HuH-7.5 (cell line): ENCODE measurements at places on chromosomes 4 and X.

DNA sequence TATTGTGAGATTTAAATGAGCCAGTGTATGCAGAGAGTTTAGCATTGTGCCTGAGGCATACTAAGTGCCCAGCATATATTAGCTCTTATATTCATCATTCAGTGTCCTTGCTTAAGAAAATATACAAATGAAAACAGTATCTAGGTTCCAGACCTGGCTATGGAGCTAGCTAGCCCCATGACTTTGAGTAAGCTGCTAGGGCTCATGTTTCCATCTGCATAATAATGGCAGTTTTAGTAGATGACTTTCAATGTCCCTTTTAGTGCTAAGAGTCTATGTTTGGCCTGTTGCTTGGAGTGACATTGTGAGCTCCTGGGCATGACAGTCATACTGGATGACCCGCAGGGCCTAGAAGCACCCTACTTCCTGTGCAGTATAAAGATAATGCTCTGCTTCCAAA lies 435.3 kb downstream of the ZIC3 start:
- no peak for DNase-seq

DNA sequence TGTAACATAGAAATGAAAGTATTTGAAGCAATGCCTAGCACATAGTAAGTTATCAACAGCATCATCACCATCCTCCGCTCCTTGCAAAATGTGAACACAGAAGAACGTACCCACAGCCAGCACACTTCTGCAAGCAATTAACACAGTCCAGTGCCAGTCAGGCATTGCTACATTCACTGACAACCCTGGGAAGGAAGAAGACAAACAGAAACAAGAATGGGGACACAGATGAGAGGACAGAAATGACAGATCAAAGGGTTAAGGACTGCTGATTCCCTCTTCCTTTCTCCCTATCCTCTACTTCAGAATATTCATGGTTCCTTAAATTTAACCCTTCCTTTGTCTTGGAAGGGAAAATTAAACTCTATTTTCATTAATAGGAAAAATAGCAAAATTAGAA lies 53.1 kb downstream of the CHM start:
- DNase-seq = no peak

- no peak for DNase-seq
Observed at GRCh38 chr4:2829933-2830451, 13.7 kb upstream of the ADD1 start.

- DNase-seq = no peak
Observed at GRCh38 chr4:42278709-42279324, 118.5 kb upstream of the SHISA3 start.

GRCh38 chrX:77731821-77732419 lies 54.1 kb downstream of the ATRX start:
- no peak for DNase-seq

GRCh38 chr4:76784237-76784636 lies 113.7 kb downstream of the SOWAHB start:
- DNase-seq = no peak

DNA sequence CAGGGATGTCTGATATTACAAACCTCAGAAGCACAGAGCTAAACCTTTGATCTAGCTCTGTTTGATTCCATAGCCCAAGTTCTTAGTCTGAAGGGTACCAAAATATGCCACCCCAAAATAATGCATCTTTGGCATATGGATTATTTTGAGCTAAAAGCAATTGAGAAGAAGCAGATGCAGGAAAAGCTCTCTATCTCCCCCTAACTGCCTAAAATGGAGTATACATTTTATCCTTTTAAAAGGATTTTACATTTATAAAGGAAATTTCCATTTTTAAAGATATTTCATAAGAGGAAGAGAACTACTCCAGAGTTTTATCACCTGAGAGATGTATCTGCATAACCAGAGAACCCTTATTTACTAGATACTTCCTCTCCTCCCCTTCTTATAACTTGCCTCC lies 158.7 kb downstream of the ZNF674 start:
- no peak for DNase-seq

DNA sequence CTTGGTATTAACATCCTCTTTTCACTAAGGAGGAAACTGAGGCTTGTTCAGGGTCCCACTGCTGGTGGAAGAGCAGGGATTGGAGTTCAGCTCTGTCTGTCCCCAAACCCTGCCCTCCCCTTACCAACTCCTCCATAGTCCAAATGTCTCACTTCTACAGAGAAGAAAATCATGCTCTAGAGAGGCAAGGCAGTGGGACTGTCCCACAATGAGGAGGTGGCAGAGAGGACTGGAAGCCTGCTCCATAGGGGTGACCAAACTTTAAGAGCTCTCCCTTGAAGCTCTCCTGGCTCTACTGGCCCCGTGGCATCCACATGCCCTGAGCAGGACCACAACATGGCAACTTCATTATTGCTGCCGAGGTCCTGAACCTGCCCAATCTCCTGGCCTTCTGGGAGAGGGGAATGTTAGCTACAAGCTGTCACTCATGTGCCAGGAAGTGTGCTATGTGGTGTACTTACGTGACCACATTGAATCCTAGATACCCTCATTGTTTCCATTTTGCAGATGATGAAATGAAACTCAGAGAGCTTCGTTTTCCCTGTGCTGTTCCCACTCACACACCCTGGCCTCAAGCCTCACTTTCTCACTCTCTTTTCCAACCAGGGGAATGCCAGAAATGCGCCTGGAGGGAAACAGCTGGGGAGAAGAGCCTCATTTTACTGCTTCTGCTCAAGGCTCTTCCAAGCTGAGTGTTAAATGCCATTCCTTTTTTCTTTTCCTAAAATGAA lies 71.5 kb downstream of the ANAPC4 start:
- DNase-seq = no peak

GRCh38 chr4:111923786-111924185 lies 221.5 kb upstream of the FAM241A start:
- DNase-seq = no peak

- DNase-seq = no peak
Observed at GRCh38 chr4:45925809-45926208, 198.0 kb downstream of the GABRG1 start.

GRCh38 chrX:104112326-104112951 lies at the start of gene ZCCHC18:
TSS of gene ZCCHC18 (plus strand) at chrX:104112523. CDS start at chrX:104114112, 1,589 bp downstream.
- DNase-seq = peak; percentile 23

DNA sequence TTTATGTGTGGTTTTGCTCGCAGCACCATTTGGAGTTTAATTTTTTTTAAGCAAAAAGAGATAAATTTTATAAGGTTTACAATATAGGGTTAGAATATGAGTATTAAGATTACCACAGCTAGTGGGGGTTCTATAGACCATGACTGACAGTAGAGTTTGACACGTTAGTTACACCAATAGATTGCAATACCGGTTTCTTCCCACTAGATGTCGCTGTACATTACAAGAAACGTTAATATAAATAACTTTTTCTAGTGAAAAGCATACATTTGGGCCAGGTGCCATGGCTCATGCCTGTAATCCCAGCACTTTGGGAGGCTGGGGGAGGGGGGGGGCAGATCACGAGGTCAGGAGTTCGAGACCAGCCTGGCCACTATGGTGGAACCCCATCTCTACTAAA lies 433.6 kb downstream of the MAGEB5 start:
- DNase-seq = no peak

DNA sequence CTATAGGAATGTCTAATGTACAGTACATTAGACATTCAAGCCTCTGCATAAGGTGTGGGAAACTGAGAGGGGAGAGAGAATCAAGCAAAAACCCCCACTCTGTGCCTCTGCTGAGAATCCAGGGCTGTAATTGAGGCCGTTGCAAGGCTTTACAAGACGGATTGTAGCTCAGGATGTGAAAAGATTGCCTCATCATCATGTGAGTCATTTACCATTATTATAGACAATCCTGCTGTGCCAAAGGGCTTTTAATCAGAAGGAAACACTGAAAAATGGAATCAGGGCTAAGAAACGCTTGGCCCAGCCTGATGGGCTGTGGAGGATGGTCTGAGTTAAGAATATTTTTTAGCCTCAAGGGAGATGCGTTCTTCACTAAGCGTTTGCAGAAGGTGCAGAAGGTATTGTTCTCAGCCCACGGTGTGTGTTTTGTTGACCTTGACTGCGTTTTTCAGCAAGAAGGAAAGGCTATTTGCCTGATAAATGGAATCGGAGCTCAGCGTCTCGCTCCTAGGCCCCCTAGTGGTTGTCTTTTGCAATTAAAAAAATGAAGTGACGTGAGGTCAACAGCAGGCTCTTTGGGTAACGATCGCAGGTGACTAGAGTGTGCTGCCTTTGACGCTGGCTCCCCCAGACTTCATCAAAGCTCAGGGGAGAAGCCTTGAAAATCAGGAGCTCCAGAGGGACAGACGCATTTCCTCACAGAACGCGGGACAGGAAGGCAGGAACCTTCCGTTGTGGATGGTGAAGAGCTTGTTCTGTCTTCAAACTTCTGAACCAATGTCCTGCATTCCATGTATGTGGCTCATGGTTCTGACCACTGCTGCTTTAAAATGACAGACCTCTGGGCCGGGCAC lies 18.1 kb upstream of the CHRNA9 start:
- DNase-seq = peak; percentile 19

DNA sequence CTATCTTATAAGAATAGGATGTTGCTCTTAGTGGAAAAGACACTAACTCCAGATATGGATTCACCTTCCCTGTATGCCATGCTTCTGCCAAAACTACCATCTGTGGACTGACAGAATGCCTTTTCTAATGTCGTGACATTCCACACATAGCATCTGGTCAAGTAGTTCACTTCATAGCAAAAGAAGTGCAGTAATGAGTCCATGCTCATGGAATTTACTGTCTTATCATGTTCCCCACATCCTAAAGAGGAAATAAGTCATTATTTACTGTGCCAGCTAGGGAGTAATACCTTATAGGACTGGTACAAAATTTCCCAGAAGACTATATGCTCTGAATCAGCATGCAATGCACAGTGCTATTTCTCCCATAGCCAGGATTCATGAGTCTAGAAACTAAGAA lies 562.4 kb downstream of the TLL1 start:
- DNase-seq = no peak

GRCh38 chr4:175369087-175369486 lies 443.0 kb downstream of the GPM6A start:
- DNase-seq = no peak

- no peak for DNase-seq
Observed at GRCh38 chr4:6307891-6308290, 38.2 kb downstream of the WFS1 start.

DNA sequence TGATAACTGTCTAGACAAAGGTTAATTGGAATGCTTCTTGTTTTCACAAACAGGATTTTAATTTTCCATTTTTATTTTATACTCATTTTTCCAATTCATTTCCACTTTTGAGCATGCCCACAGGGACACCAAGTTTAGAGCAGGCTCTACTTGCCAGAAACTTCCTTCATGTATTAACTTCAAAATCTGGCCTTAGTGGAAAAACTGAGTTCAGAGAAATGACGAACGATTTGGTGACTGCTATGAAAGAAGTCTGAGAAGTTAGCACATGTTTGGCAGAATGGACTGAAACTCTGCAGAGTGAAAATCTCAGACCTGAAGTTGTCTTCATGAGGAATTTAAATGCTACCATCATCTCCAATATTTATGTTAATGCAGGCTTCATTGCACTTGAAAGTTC lies 214.1 kb downstream of the THOC2 start:
- DNase-seq = no peak

GRCh38 chrX:155718972-155719586 lies 106.3 kb upstream of the TMLHE start:
- no peak for DNase-seq

- DNase-seq = no peak
Observed at GRCh38 chrX:129697204-129697829, 41.5 kb upstream of the XPNPEP2 start.

DNA sequence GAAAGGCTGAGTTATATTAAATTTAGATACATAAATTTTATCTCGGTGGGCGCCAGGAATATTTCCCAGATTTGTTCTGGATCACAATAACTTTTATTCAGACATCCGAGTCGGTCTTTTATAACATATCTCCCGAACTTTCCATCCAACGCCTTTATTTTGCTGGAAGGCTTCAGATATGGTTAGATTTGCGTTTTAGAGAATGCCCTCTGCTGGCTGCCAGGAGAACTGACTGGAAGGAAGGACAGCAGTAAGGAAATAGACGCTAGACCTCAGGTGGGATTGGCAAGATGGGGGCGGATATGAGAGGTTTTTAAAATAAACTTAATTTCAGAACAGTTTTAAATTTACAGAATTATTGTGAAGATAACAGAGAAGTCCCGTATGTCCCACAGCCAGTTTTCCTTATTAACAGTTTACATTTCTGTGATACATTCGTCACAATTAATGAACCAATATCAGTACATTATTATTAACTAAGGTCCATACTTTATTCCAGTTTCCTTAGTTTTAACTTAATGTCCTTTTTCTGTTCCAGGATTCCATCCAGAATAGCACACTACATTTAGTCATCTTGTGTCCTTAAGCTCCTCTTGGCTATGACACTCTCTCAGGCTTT lies 4.6 kb upstream of the KANTR start:
- peak; percentile 36 for DNase-seq

- DNase-seq = no peak
Observed at GRCh38 chr4:179292468-179292867, 1850.2 kb upstream of the AGA start.

DNA sequence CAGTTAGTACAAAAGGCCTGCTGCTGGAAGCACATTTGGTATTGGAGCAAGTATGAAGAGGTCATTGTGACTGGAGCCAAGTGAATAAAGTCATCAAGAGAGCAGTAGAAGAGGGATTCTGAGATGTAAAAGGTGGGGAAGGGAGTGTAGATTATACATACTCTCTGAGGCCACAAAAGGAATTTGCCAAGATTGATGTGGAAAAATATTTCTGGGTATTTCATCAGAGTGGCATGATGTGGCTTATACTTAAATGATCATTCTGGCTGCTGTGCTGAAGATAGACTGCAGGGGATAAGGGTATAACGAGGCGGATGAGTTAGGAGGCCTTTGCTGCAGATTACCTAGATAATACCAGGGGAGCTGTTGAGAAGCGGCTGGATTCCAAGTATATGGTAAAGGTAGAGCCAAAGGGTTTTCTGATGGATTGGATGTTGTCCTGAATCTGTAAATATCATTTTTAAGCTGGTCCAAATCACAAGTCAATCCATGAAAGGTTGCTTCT lies 231.8 kb upstream of the AGA start:
- DNase-seq = no peak

DNA sequence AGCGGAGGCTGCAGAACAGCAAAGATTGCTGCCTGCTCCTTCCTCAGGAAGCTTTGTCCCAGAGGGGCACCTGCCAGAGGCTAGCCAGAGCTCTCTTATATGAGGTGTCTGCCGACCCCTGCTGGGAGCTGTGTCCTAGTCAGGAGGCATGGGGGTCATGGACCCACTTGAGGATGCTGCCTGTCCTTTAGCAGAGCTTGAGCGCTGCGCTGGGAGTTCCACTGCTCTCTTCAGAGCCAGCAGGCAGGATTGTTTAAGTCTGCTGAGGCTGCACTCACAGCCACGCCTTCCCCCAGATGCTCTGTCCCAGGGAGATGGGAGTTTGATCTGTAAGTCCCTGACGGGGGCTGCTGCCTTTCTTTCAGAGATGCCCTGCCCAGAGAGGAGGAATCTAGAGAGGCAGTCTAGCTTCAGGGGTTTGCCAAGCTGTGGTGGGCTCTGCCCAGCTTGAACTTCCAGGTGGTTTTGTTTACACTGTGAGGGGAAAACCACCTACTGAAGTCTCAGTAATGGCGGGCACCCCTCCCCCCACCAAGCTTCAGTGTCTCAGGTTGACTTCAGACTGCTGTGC lies 10.9 kb downstream of the DCK start:
- DNase-seq = no peak

- DNase-seq = no peak
Observed at GRCh38 chr4:125357675-125358074, 42.9 kb downstream of the FAT4 start.
